ENCODE measurements at places on chromosomes 16 and 17. TPM values are rescaled to one million over a fixed set of nuclear protein-coding genes. Genes with fewer than 3 reads are reported as not detected.

DNA sequence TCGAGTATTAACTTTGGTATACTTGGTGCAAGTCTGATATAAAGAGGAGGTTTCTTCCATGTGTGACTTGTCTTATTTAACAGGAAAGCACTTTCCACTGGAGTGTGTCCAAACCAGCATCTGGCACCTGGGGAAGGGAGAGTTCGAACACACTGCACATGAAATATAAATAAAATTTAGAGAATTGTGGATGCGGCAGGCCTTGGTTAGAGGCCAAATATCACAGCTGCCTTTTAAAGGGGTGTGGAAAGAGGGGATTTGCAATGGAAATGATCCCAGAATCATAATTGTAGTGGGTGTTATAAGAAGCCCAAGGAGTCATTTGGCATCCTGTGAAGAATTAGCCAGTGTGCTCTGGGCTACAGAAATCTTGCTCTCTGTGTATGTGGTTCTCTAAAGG lies 4.3 kb upstream of the NXN start:
- no peak for DNase-seq

DNA sequence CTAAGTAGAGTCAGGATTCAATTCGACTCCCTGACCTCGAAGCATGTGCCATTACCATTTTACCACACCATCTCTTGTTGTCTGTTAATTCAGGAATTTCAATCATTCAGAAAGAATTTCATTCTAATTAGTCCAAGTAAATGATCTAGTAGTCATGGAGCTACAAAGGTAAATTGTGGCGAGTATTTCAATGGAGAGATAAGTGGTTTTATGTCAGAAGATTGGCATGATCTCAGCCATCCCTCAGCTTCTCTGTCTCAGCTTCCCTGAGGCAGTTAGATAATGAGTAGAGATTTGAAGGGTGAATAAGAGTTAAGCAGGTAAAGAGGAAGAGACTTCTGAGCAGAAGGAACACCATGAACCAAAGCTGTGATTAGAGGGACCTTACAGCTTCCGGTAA lies 93.6 kb downstream of the HS3ST4 start:
- DNase-seq, result no peak

GRCh38 chr17:63848834-63849689 lies 6.6 kb upstream of the SMARCD2 start:
- peak; percentile 91 for DNase-seq

- no peak for DNase-seq
Measured at GRCh38 chr16:66568355-66568754, 2.1 kb downstream of the CMTM1 start.

DNA sequence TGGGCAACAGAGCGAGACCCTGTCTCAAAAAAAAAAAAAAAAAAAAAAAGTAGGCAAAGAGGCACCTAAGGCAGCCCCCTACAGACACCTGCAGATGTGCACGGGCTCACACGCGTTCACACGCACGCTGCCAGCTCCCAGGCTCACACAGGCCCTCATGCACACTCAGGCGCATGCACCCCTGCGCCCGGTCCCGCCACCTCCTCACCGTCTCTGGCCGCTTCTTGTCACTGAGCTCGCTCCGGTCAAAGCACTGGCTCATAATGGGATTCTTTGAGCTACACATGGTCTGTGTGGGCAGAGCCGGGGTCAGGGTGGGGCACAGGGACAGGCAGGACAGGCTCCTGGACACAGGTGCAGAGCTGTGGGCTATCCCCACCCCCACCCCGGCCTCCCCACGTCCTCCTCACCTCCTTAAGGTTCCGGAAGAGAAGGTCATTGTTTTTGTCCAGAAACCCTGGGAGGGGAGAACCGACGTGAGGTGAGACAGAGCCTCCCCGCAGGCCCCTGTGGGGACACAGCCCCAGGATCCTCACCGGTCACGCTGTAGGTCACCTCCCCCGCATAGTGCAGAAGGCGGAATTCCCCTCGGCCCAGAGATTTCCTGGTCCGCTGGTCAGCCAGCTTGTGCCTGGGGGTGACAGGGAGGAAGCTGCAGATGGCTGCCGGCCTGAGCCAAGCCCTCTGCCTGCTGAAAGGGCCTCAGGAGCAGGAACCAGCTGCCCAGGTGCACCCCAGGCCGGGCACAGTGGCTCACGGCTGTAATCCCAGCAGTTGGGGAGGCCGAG lies 17.9 kb downstream of the MYO1C start:
- DNase-seq, result no peak

DNA sequence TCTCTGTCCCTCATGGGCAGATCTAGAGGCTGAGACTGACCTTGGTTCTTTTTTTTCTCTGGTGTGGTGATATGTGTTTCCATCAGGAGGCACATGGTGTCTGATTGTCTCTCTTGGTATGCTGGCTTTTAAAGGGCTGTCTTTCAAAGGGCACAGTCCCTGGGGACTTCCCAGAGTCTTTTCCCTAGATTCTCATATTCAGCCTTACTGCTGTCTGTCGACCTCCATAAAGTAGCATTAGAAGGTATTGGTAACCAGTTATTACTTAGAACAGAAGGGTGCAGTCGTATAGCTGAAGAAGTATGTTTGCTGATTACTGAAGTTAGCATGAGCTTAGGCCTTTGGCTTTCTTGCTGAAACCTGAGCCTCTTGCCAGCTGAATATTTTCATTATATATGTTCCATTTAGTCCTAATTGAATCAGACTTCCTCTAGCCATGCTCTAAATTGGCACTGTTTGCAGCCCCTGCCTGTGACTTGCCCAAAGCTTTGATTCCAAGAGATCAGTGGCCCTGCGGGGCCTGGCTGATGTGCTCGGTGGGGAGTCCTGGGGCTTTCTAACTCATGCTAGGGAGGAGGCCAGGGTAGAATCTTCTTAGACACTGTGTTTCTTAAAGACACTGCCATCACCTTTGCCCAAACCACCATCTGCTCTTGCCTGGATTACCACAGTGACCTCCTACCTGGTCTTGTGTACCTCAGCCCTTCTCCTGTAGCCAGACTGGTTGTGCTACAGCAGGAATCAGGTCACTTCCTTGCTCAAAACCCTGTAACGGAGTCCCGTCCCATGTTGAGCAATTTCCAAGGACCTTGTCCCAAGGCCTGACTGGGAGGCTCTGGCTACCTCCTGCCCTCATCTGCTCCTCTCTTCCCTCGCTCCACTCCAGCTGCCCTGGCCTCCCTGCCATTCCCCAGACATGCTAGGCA lies 71.5 kb downstream of the WWP2 start:
- no peak for DNase-seq

DNA sequence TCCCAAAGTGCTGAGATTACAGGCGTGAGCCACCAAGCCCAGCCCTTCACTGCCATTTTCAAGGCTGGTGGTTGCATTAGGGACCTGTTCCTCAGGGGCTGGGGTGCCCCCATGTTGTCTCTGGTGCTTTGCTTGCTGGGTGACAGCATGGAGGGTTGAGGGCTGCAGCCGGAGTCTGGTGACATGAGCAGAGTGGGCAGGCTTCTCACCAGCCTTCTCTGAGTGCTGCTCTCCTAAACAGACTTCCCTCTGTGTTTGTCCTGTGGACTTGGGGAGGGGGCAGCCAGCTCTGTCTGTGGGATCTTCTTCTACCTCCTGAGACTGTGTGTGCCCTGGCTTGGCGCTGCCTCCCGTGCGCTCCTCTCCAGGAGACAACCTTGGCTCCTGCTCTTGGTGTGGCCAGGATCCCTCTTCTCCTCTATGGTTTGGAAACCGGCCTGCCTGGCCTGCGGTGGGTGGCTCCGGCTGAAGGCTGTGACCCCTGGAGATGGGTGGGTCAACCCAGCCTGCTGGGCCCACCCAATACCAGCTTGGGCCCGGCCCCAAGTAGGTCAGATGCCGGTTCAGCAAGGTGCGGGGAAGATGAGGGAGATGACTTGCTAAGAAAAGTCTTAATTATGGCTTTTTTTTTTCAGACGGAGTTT lies 72.1 kb downstream of the PDPK1 start:
- DNase-seq, result no peak

DNA sequence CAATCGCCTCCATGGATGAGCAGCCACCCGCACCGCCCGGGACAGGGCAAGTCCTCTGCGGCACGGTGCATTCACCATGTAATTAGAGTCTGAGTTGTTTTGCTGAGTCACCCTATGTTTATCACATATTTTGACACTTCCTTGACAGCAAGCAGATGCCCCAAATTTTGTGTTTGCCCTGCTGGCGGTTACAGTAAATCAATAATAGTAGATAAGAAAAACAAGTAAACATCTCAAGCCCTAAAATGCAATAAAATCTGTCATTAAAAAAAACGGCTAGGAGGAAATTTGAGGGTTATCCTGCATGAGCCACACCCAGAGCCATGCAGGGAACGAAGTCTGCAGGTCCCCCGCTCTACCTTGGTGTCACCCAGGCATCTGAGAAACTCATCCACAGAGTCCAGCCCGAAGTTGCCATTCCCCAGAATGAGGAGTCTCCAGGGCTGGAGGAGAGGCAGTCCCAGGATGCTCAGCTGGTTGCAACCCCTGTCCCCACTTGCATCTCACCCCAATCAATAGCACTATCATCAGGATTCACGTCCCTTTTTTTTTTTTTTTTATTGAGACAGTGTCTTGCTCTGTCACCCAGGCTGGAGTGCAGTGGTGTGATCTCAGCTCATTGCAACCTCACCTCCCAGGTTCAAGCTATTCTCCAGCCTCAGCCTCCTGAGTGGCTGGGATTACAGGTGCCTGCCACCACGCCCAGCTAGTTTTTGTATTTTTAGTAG lies 16.5 kb upstream of the ST6GALNAC1 start:
- no peak for DNase-seq

DNA sequence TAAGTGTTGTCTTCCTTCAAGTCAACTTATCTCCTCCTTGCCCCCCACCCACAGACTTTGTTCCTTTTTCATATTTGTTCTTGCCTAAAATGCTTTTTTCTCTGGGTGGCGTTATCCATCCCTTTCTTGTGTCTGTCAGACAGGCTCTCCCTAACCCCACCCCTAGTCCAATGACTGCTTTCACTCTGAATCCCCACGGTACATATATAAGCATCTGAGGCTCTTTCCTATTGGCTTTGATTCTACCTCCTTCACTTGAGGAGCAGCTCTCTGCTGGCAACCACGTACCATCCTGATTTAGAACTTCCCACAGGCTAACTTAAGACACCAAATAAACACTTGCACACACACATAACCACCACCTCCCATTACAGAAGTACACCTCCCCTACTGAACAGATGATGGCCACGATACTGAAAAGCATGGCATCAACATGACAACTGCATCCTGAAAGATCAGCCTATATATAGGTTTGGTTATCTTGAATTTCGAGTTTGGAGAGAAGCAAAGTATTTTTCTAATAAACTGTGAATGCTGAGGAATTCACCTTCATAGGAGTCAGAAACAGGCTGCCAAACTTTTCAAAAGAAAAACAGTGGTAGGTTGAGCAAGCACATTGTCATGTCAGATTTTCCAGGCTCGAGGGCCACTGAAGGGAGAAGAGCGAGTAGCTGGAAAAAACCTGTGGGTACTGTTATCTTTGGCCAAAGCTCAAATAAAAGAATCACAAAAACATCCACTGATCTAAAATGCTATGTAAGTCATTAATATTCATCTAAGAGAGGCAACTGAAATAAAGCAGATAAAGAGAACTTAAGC lies 24.3 kb downstream of the STAT3 start:
- no peak for DNase-seq

- DNase-seq, result no peak
Measured at GRCh38 chr17:11324846-11325420, 83.9 kb downstream of the SHISA6 start.

DNA sequence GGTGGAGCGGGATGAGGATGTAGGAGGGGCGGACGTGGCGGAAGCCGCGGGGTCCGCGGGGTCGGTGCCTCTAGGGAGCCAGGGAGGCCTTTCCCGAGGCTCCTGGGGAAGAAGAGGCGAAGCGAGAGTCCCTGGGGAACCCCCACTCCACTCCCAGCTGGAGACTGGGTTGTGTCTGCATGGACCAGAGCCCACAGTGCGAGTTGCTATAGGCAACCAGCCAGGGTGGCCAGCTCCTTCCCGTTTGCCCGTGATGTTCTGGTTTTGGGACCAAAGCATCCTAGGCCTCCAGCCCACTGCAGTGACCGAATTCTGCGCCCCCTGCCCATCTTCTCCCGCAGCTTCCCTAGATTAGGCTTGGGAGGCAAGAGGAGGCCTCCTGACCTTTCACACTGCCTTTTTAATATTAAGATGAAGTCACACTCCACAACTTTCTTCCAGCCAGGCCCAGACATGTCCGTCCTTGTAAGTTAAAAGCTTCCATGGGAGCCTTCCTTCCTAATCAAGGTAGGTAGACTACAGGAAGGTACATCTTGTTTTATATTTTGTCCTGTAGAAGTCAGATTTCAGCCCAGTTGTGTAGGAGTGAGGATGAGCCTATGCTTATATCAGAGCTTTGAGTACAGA lies 469 bp downstream of the AMZ2 start:
- no peak for DNase-seq

DNA sequence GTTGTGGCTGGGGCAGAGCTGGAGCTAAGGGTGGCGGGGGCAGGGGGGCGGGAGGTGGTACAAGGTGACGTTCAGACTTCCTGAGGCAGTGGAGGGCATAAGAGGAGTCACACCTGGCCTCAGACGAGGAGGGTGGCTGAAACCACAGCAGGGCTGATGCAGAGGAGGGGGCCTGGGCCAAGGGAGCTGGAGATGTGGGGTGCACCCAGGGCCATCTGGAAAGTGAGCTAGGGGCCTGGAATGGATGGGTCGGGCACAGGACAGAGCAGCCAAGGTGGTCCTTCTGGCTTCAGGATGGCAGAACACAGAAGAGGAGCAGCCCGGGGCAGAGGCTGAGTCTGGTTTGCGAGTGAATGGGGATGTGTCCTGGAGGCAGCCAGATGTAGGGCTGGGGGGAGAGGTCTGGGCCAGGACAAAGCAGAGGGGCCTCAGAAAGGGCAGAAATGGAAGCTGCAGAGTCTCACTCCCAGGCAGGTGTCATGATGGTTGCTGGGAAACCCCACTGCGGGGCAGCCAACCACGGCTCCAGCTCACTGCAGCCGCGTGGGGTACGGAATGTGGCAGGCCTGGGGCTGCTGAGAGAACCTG lies 57.6 kb downstream of the PRMT7 start:
- no peak for DNase-seq

The KARS1 gene
- total RNA-seq, result 125 TPM

The IFI35 gene
- total RNA-seq, result 30.3 TPM

The PGP gene
- 9.5 TPM for total RNA-seq

The TAF15 gene
- total RNA-seq, result 51.3 TPM
